ENCODE measurements at places on chromosomes 5 and 9. TPM values are rescaled to one million over a fixed set of nuclear protein-coding genes. Genes with fewer than 3 reads are reported as not detected.

DNA sequence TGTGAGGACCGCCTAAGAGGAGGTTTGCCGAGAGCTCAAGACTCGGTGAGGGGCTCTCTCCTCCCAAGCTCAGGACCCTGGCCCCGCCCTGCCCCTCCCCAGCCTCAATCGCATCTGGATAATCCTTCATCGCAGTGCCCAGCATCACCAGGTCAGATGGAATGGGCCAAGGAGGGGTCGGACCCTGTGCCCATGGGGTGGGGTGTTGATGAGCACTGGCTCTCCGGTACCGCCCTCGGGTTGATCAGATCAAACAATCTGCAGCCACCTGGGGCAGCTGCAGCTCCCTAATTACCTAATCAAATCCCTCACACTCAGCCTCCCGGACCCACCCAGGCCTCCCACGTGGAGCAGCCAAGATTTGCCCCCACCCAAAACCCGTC is 24.4 kb upstream of the TDRD7 start:
- no peaks in the 10 kb centered on the region for H3K27me3 ChIP-seq
- H3K4me3 ChIP-seq, result no peak overlapping the region
- no peak for DNase-seq
- H3K4me1 ChIP-seq, result no peaks in the 10 kb centered on the region

- no peaks in the 10 kb centered on the region for H3K27me3 ChIP-seq
- no peak overlapping the region for H3K27ac ChIP-seq
- H3K36me3 ChIP-seq, result no peaks in the 10 kb centered on the region
Observed at GRCh38 chr5:115577329-115577728, 24.9 kb downstream of the TICAM2 start.

- H3K36me3 ChIP-seq, result peaks cover 2% of the 10 kb centered on the region
- no peak overlapping the region for H3K4me3 ChIP-seq
- DNase-seq, result no peak
- H3K27me3 ChIP-seq, result no peaks in the 10 kb centered on the region
- H3K27ac ChIP-seq, result no peak overlapping the region
Observed at GRCh38 chr9:96858670-96859069, 4.4 kb upstream of the ZNF782 start.

DNA sequence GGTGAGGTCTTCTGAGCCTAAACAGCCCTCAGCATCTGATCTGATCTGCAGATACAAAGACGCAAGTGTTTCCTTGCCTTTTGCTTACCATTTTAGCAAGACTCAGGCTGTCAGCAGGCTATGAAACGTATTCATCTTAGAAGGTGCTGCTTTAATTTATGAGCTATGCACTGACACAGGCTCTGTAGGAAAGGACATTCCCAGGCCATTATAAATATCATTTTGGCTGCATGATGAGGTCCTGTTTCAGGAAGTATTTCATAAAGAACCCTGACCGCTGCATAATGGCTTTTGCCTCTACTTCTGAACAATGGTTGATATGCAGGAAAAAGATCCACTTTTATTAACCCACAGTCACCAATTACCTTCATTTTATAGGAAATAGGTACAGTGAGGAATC is 98.4 kb upstream of the CAST start:
- no peak overlapping the region for H3K27ac ChIP-seq
- H3K4me3 ChIP-seq, result no peak overlapping the region
- H3K4me1 ChIP-seq, result no peaks in the 10 kb centered on the region
- no peak for DNase-seq

GRCh38 chr5:180787711-180788431 is 14.7 kb downstream of the MGAT1 start:
- no peak for DNase-seq
- peaks cover 18% of the 10 kb centered on the region for H3K4me1 ChIP-seq
- H3K4me3 ChIP-seq, result no peak overlapping the region
- no peaks in the 10 kb centered on the region for H3K27me3 ChIP-seq
- H3K27ac ChIP-seq, result no peak overlapping the region

- H3K27ac ChIP-seq, result no peak overlapping the region
- no peak overlapping the region for H3K4me3 ChIP-seq
- no peaks in the 10 kb centered on the region for H3K4me1 ChIP-seq
- H3K27me3 ChIP-seq, result no peaks in the 10 kb centered on the region
Observed at GRCh38 chr5:17325770-17326599, 108.6 kb downstream of the BASP1 start.

DNA sequence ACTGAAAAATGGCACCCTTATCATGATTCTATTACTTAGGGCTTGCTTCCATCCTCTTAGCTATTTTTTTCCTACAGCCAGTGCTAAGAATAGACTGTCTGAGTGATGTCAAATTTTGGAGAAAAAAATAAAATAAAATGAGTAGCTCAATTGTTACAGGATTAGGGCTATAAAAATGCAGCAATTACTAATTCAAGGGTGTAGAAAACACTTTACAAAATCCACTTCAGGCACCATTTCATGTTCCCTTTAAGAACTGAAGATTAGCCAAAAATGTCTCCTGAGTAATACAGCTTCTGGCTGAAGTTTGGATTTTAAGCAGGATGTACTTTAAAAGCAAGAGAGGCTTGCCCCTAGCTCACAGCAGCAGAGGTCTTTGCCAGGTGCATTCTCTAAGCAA is 240.5 kb upstream of the IRX1 start:
- no peaks in the 10 kb centered on the region for H3K27me3 ChIP-seq
- no peak overlapping the region for H3K4me3 ChIP-seq
- no peak overlapping the region for H3K27ac ChIP-seq

DNA sequence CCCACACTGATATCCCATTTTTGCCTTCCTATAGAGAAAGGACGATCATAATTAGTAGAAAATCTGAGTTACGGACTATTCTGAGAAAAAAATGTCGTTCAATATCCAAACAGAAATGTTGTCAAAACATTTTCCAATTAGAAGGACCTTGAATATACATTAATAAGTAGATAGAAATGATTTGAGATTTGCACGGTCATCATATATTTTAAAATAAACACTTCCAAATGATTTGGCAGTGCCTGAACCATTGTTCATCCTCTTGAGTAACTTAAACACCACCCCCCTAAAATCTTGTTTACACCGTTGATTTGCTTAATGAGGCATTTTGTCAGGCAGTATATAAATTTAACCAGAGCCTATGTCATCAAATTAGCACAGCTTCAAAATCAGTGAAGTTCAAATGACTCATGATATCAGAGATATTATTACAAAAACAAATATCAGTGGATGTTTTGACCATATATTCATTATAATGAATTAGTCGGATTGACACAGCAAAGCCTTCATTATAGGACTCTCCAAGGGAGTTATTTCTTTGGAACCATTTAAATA is 105.0 kb downstream of the ACTL7B start:
- no peaks in the 10 kb centered on the region for H3K27me3 ChIP-seq
- no peaks in the 10 kb centered on the region for H3K36me3 ChIP-seq
- H3K4me3 ChIP-seq, result no peak overlapping the region

- no peaks in the 10 kb centered on the region for H3K4me1 ChIP-seq
- DNase-seq, result no peak
- no peak overlapping the region for H3K4me3 ChIP-seq
- H3K27ac ChIP-seq, result no peak overlapping the region
- H3K27me3 ChIP-seq, result no peaks in the 10 kb centered on the region
- H3K36me3 ChIP-seq, result no peaks in the 10 kb centered on the region
Observed at GRCh38 chr9:36560771-36561170, 11.9 kb upstream of the MELK start.

- H3K27me3 ChIP-seq, result no peaks in the 10 kb centered on the region
- no peak for DNase-seq
- H3K4me3 ChIP-seq, result no peak overlapping the region
- H3K4me1 ChIP-seq, result no peaks in the 10 kb centered on the region
- H3K27ac ChIP-seq, result no peak overlapping the region
- no peaks in the 10 kb centered on the region for H3K36me3 ChIP-seq
Observed at GRCh38 chr5:121315786-121316185, 535.9 kb upstream of the FTMT start.

- H3K4me1 ChIP-seq, result peaks cover 8% of the 10 kb centered on the region
- no peak overlapping the region for H3K4me3 ChIP-seq
- no peaks in the 10 kb centered on the region for H3K36me3 ChIP-seq
- no peak for DNase-seq
- no peaks in the 10 kb centered on the region for H3K27me3 ChIP-seq
- no peak overlapping the region for H3K27ac ChIP-seq
Observed at GRCh38 chr5:75051217-75051751, 1.1 kb downstream of the GCNT4 start.

DNA sequence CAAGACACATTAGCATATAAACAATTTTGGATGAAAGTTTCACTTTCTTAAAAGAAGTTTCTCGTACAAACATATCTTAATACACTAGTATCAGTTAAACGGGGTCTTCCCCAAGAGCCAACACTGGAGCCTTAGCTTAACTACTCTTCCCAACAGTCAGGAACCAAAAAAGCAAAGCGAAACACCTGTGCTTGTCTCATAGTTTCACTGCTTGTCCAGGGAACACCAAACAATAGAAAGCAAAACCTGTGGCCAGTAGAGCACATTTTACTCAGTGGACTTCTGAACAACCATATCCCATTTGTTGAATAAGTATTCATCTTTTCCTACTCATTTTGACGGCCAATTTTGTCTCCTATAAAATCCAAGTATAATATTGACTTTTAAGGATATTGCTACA is 391.4 kb downstream of the ELAVL2 start:
- no peaks in the 10 kb centered on the region for H3K4me1 ChIP-seq
- H3K27ac ChIP-seq, result no peak overlapping the region
- H3K27me3 ChIP-seq, result no peaks in the 10 kb centered on the region
- no peaks in the 10 kb centered on the region for H3K36me3 ChIP-seq
- H3K4me3 ChIP-seq, result no peak overlapping the region

- H3K27ac ChIP-seq, result no peak overlapping the region
- no peaks in the 10 kb centered on the region for H3K27me3 ChIP-seq
- DNase-seq, result no peak
- no peaks in the 10 kb centered on the region for H3K4me1 ChIP-seq
Observed at GRCh38 chr5:5781335-5781734, 358.9 kb downstream of the ICE1 start.

GRCh38 chr5:131965826-131966415 is 20.5 kb upstream of the MEIKIN start:
- no peaks in the 10 kb centered on the region for H3K4me1 ChIP-seq
- no peak overlapping the region for H3K4me3 ChIP-seq
- H3K27ac ChIP-seq, result no peak overlapping the region
- no peak for DNase-seq
- peaks cover 6% of the 10 kb centered on the region for H3K27me3 ChIP-seq
- H3K36me3 ChIP-seq, result no peaks in the 10 kb centered on the region

GRCh38 chr9:32413424-32413823 is 29.0 kb downstream of the ACO1 start:
- H3K36me3 ChIP-seq, result 0 out of 2 replicates have a peak, but pooled peaks cover 3% of the 10 kb centered on the region
- H3K27me3 ChIP-seq, result no peaks in the 10 kb centered on the region

- DNase-seq, result no peak
- H3K4me1 ChIP-seq, result no peaks in the 10 kb centered on the region
- no peak overlapping the region for H3K27ac ChIP-seq
- H3K4me3 ChIP-seq, result no peak overlapping the region
- no peaks in the 10 kb centered on the region for H3K36me3 ChIP-seq
Observed at GRCh38 chr9:122217640-122218039, 11.1 kb downstream of the LHX6 start.

DNA sequence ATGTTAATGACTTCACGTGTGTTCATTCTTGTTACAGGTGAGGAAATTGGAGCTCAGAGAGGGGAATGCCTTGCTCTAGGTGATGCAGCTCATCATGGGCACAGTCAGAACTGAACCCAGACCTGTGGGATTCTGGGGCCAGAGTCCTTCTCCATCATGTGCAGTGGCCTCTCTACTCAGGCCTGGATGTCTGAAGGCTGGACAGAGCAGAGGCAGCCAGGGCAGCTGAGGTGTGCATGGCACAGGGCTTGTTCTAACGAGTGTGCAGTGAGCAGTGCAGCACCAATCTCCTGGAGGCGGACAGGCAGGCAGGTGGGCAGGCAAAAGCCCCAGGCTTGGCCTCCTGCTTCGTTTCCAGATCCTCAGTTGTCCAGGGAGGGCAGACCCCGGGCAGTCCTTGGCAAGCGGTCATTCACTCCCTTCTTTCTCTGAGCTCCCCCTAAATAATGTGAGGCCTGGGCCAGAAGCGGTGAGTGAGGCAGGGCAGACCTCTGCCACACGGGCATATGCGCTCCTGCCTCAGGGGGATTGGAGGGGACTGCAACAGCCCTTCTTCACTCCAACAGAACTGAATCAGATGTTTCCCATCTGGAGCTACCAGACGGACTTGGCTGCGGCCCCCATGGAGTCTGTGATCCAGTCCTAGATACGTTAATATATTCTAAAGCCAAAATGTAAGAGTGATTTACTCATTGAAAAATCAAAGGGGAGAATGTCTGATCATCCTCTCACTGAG is 68.7 kb upstream of the FSTL4 start:
- H3K4me1 ChIP-seq, result no peaks in the 10 kb centered on the region
- H3K27ac ChIP-seq, result no peak overlapping the region
- DNase-seq, result no peak
- no peaks in the 10 kb centered on the region for H3K36me3 ChIP-seq
- H3K27me3 ChIP-seq, result peaks cover 11% of the 10 kb centered on the region
- no peak overlapping the region for H3K4me3 ChIP-seq

- H3K4me1 ChIP-seq, result no peaks in the 10 kb centered on the region
- DNase-seq, result no peak
- no peak overlapping the region for H3K4me3 ChIP-seq
- H3K27ac ChIP-seq, result no peak overlapping the region
Observed at GRCh38 chr9:22073349-22073748, 64.2 kb upstream of the CDKN2B start.

GRCh38 chr5:12647613-12648012 is 743.4 kb upstream of the CTNND2 start:
- no peaks in the 10 kb centered on the region for H3K4me1 ChIP-seq
- H3K4me3 ChIP-seq, result no peak overlapping the region
- H3K36me3 ChIP-seq, result no peaks in the 10 kb centered on the region
- H3K27ac ChIP-seq, result no peak overlapping the region
- DNase-seq, result no peak
- no peaks in the 10 kb centered on the region for H3K27me3 ChIP-seq

DNA sequence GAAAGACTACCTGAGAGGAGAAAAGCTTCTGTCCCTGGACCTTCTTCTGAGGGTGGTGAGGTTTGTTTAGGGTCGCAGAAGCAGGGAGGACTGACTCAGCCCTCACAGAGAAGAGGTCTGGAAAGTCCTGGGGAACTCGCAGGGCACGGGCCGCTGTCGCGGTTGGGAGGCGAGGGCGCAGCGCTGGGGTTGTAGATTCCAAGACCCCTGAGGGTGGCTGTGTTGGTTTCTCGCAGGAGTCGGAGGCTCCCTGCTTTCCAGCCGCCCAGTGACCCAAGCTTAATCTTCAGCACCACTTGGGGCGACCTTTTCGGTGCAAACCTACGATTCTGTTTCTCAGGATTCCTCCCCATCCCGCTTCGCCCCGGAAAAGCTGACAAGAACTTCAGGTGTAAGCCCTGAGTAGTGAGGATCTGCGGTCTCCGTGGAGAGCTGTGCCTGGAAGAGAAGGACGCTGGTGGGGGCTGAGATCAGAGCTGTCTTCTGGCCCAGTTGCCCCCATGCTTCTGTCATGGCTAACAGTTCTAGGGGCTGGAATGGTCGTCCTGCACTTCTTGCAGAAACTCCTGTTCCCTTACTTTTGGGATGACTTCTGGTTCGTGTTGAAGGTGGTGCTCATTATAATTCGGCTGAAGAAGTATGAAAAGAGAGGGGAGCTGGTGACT is 482 bp downstream of the SLC27A6 start:
- DNase-seq, result no peak
- H3K4me3 ChIP-seq, result no peak overlapping the region
- H3K27me3 ChIP-seq, result no peaks in the 10 kb centered on the region

Gene PCDHB15
- total RNA-seq, result 0.15 TPM

Gene FST
- total RNA-seq, result 0.51 TPM

Gene CCL19
- not detected for total RNA-seq

Gene MAP3K1
- 6.2 TPM for total RNA-seq
